ENCODE measurements at places on chromosomes 5 and 9.

- DNase-seq: no peak
Observed at GRCh38 chr5:68465934-68466551, 250.5 kb downstream of the PIK3R1 start.

DNA sequence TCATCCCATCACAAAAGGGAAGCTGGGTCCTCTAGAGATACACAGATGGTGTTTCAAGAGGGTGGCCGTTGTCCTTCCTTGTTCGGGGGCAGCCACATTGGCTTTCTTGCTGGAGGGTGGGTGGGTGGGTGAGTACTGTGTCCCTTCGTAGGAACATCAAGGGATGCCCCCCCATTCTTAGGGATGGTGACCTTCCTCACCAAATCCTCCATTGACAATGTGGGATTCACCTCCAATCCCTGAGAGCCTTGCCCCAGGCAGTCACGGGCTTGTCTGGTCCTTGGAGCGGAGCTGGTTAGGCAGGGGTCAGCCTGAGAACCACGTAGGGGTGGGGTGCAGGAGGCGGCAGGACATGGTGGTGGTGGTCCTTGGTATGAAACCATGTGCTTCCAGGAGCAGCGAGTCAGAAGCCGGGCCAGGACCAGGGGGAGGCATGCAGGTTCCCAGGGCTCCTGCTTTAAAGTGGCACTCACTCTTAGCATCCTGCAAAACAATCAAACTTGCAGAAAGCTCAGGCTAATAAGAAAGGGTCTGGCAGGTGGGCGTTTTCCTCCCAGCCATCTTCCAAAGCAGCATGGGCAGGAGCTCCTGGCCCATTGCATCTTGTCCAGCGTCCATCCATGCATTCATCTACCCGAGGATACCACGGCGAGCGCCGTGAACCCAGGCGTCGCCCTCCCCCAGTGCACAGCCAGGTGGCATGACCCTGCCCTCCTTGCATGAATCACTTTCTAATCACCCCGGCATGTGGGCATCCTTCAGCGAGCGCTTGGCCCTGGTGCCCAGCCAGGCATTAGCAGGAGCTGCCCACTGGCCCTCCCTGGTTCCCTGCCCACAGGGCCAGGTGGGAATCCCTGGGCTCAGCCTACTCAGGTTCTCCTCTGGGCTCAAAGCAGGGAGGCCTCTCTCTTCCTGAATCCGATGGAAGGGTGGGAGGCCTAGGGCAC lies 76.4 kb downstream of the NTNG2 start:
- no peak for DNase-seq

GRCh38 chr5:23579566-23579965 lies 72.2 kb downstream of the PRDM9 start:
- no peak for DNase-seq

GRCh38 chr5:87105577-87105976 lies 162.1 kb upstream of the RASA1 start:
- DNase-seq: no peak

DNA sequence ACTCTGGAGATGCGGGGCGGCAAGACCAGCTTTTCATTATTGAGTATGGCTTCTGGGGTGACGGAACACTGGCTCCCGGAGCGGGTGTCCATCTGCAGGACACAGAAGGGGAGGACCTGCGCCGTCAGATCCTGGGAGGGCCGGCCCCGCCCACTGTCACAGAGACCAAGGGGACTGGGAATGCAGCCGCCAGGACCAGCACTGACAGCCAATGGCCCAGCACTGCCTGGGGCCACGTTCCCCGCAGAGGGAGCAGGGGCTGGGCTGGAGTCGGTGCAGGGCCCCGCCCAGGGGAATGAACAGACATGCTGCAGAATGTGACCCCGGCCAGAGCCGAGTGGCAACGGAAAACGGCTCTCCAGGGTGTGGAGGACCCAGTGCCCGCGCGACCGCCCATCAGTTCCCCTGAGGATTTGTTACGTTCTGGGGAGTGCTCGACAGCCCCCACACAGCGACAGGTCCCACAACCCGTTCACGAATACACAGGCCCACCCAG lies at the start of gene ZDHHC11:
Gene ZDHHC11 (minus strand): TSS at position 476 of the 496 bp plus-strand sequence. CDS start 384 bp downstream, at position 92.
- no peak for DNase-seq

DNA sequence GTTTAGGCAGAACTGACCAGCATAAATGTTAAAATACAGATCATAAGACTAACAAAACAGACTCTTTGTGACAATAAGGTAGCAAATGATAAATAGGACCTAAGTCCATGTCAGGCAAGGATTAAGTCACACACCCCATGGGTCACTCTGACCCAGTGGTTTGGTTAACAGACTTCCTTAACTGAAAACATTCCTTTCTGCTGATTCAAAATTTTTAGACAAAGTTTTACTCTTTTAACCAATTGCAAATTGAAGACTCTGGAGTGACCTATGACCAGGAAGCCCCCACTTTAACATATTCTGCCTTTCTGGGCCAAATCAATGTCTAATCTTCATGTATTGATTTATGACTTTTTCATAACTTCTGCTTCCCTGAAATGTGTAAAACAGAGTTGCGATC lies 4.9 kb upstream of the NXNL2 start:
- DNase-seq: no peak

DNA sequence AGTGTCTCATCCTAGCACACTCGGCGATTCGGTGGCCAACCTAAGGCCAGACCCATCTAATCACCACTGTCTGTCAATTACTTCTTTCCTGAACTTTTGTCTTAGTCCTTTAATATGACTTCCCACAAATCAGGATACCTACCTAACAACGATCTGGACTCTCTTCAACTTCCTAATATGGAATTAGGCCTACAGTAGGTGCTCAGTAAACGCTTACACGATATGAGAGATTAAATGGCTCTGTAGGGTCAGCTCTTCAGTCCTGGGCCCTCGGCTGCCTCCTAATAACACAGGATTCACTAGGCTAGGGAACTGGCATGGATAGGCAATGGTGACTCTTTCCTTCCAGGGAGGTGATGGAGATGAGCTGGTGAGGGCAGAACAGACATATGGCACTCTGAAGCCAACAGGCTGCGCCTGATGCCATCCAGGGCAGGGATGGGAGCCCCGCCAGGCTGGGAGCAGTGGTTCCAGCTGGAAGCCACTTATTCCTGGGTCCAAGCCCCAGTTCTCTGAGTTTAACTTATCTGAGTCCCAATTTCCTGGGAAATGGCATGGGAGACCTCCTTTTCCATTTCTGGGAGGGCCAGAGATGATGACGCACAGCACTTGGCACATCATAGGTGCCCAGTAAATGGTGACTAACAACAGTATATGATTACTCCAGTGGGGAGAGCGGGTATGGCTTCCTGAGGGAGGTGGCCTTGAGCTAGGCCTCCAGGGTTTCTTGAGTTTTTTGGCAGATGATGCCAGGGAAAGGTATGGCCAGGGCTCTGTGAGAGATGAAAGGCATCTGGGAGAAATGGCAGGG lies 7.3 kb downstream of the PDGFRB start:
- DNase-seq: no peak

- DNase-seq: no peak
Observed at GRCh38 chr9:69975681-69976080, 68.0 kb upstream of the MAMDC2 start.

- DNase-seq: no peak
Observed at GRCh38 chr9:110950041-110950645, 88.1 kb downstream of the LPAR1 start.

DNA sequence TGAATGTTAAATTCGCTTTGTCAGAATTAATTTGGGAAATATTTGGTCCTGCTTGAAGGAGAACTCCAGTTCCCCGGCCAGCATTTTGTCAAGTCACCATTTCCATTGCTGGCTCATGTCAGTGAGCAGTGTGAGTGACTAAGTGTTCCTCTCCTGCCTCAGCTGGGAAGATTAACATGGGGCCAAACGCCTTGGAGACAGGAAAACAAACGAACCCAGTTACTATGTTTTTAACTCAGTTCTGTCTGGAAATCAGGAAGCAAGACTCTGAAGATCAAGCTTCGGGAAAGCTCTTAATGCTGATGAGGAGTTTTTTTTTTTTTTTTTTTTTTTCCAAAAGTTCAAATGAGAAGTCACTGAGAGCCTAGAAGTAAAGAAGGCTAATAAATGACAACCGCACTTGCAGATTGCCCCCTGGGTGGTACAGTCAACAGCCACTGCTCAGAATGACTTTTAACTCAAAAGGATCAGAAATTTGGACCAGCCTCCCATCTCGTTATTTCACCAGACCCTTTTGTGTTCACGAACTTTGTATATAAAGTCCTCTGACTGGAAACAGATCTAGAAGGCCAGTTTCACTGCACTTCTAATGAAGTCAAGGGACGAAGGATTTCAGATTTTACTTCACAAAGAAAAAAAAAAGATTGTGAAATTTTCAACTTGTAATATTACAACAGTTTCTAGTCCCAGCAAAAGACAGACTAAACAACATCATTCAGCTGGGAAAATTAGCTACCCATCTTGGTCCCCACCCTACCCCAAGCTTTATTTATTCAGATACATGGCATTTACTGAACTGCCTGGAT lies 121.3 kb downstream of the LHFPL2 start:
- no peak for DNase-seq

- DNase-seq: no peak
Observed at GRCh38 chr5:64794053-64794770, 25.5 kb downstream of the CWC27 start.

DNA sequence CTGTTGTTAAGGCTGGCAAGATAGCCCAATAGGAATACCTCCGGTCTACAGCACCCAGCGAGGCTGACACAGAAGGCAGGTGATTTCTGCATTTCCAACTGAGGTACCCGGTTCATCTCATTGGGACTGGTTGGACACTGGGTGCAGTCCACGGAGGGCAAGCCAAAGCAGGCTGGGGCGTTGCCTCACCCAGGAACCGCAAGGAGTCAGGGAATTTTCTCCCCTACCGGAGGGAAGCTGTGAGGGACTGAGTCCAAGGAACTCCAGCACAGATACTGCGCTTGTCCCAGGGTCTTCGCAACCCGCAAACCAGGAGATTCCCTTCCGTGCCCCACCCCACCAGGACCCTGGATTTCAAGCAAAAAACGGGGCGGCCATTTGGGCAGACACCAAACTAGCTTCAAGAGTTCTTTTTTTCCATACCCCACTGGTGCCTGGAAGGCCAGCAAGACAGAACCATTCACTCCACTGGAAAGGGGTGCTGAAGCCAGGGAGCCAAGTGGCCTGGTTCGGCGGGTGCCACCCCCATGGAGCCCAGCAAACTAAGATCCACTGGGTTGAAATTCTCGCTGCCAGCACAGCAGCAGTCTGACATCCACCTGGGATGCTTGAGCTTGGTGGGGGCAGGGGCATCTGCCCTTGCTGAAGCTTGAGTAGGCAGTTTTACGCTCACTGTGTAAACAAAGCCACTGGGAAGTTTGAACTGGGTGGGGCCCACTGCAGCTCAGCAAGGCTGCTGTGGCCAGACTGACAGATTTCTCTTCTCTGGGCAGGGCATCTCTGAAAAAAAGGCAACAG lies 647.2 kb downstream of the BNC2 start:
- DNase-seq: no peak

DNA sequence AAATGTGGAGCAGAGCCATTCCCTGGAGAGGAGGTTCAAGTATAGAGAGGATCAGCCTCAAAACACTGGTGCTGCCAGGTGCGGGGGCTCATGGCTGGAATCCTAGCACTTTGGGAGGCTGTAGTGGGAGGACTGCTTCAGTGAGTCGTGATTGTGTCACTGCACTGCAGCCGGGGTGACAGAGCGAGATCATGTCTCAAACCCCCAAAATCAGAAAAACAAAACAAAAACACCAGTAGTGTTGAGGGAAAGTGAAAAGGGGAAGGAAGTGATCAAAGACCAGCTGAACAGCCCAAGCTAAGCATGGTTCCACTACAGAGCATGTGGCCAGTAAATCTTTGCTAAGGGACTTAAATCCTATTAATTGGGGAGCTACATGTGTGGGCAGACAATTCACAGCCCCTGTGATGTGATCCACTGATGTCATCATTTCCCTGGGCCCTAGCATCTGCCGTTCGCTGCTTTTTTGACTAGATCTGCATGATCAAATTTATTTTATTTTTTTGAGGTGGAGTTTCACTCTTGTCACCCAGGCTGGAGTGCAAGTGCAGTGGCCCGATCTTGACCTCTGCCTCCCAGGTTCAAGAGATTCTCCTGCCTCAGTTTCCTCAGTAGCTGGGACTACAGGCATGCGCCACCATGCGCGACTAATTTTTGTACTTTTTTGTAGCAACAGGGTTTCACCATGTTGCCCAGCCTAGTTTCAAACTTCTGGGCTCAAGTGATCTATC lies 2.7 kb upstream of the PCBD2 start:
- DNase-seq: no peak

- no peak for DNase-seq
Observed at GRCh38 chr9:120857902-120858301, 15.2 kb upstream of the PSMD5 start.

- no peak for DNase-seq
Observed at GRCh38 chr9:4417578-4418325, 72.5 kb upstream of the SLC1A1 start.

DNA sequence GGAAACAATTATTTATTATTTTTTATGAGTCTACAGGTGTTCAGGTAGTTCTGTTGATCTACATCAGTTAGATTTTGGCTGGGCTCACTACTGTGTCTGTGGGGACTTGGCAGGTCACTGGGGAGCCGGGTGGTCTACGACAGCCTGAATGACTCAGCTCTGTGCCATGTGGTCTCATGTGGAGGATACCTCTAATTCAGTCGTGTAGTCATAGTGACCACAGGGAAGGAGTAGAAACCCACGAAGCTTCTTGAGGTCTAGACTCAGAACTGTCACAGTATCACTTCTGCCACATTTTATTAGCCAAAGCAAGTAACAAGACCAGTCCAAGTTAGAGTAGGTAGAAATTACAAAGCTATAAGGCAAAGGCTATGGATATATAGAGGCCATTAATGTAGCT lies 64.7 kb upstream of the GRAMD2B start:
- DNase-seq: no peak

- DNase-seq: no peak
Observed at GRCh38 chr5:180613188-180613813, 22.0 kb upstream of the SCGB3A1 start.

GRCh38 chr9:126558051-126558665 lies 55.6 kb upstream of the LMX1B start:
- DNase-seq: peak; percentile 8

GRCh38 chr5:167268337-167268736 lies 1023.1 kb upstream of the WWC1 start:
- DNase-seq: no peak

DNA sequence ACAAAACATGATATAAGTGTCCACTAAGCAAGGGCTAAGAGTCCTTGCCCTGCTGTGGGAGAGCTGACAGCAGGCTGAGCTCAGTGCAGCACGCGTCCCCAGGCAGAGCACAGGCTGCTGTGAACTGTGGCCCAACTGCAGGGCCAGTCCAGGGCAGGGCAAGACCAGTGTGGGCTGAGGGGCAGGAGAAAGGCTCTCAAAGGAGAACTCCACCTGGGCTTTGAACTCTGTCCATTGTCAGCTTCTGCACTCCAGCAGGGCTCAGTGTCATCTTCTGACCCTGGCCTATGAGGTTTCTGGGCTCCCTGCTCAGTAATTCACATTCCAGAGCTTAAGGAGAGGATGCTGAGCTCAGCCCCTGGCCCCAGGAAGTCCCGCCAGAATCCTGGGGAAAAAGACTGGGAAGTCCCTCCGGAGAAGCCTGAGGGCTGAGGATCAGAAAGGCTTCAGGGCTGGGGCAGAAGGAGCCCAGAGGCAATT lies 37.4 kb downstream of the LHFPL2 start:
- DNase-seq: no peak

GRCh38 chr5:58458743-58459145 lies 1.1 kb downstream of the PLK2 start:
- DNase-seq: no peak

Data from NCI-H1436 treated with DMSO at 0.1 percent for 48 hours (cell line).